Stimulated activated CD4-positive, alpha-beta T cell treated with anti-CD3 and anti-CD28 coated beads, Interleukin-2, amount 100 ng/mL, for 48 hours (primary cell): ENCODE measurements at places on chromosomes 4 and X.

- no peak for DNase-seq
Measured at GRCh38 chr4:61200187-61200915, at the start of gene ADGRL3. TSS of gene ADGRL3 (plus strand) at chr4:61200326.

DNA sequence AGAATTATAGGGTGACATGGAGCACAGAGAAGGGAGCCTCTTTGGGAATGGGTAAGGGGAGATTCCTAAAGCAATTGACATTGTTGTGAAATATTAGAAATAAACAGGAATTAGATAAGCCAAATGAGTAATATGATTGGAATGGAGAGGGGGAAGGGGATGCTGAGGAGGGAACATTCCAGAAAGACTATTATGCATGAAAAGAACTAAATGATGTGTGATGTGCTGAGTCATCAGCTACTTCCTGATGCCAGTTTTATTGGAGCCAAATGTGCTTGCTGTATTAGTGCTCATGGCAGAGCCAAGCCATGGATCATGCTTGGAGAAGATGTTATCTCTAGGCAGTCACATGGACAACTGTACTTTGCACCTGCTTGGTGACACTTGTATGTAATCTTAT is 189.0 kb upstream of the HCCS start:
- DNase-seq, result no peak

DNA sequence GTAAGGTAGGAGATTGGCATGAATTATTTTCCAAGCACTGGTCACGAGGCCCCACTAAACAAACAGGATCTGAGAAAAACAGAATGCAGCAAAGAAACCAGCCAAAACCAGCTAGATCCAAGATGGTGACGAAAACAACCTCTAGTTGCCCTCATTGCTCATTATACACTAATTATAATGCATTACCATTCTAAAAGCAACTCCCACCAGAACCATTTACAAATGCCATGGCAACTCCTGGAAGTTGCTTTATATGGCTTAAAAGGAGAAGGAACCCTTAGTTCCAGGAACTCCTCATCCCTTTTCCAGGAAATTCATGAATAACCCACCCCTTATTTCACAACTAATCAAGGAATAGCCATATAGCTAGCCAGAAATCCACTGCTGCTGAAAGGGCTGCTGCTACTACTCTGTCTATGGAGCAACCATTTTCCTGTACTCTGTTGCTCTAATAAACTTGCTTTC is 69.3 kb downstream of the ABCB7 start:
- no peak for DNase-seq

DNA sequence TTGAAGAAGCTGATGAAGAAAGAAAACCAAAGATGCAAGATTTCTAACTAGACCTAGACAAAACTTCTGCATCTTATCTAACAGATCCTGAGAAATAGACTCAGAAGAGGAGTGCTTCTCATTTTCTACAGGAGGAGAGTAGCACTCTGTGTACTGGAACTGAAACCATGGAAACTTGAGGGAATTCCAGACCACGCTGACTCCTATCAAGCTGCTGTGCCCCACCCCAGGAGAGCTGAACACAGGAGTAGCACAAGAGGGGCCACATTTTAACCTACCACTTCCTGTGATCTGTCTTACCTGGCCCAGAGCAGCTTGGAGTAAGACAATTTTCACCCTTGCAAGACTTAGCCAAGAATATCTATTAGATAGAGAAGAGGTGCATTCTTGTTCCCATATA is 248.9 kb downstream of the SCFD2 start:
- no peak for DNase-seq

DNA sequence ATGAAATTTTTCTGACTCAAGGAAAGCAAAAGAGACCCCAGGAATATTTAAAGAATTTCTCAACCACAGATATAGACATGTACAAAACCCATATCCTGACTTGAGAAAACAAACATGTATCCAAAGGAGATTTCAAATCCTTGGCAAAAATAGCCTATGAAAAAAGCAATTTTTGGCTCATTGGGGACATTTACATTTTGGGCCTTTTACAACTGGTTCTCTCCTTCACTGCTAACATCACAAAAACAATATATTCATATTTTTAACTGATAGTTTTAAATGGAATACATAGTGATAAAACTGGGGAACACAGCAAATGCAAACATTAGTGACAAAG is 65.0 kb downstream of the SH3RF1 start:
- no peak for DNase-seq

DNA sequence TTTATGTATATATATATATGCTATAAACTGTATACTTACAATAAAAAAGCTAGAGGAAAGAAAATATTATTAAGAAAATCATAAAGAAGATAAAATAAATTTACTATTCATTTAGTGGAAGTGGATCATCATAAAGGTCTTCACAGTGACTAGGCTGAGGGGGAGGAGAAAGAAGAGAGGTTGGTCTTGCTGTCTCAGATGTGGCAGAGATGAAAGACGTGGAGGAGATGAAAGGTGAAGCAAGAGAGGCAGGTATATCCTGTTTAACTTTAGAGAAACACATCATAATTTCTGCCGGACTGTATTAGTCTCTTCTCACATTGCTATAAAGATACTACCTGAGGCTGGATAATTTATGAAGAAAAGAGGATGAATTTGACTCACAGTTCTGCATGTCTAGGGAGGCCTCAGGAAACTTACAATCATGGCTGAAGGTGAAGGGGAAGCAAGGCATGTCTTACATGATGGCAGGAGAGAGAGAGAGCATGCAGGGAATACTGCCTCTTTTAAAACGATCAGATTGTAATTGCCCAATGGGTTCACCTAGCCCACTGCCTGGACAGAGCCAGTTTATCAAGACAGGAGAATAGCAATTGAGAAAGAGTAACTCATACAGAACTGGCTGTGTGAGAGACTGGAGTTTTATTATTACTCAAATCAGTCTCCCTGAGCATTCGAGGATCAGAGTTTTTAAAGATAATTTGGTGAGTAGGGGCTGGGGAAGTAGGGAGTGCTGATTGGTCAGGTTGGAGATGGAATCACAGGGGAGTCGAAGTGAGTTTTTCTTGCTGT is 22.1 kb upstream of the RRAGB start:
- DNase-seq, result no peak

DNA sequence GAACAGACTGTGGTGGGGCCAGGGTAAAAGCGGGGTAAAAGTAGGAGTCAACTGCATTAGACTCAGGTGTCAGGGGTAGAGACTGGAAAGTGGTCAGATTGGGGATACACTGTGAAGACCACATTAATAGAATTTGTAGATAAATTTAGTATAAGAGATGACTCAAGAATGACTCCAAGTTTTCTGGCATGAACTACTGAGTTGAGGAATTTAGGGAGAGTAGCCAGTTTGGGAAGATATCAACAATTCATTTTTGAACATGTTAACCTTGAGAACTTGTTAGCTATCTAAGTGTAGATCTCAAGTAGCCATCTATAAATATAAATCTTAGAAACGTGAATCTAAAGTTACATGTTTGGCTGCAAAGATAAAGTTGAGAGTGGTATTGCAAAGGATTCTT is 206.9 kb upstream of the HCCS start:
- no peak for DNase-seq

DNA sequence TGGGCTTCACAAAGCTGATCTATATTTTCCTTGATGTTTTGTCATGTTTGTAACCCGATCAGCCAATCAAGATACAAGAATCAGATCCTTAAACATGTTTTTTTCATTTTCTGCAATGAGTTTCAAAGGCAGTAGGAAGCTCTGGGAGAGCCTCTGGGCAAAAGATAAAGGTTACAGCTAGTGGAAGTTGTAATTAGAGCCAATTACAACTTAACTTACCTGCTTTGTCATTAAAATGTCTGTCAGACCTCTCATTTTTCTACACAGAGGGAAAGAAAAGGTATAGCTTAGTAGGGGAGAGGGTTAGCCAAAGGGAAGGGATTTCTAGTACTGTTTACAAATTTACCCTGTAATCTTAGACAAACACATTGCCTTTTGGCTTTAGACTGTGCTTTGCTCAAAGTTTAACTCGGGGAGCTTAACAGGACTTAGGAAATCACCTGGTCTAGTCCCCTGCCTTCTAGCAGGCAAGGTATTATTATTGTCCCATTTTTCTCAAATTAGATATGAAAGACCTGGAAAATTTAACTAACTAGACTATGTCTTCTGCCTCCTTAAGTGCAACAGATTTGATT is 55.8 kb downstream of the FGF16 start:
- DNase-seq, result no peak

DNA sequence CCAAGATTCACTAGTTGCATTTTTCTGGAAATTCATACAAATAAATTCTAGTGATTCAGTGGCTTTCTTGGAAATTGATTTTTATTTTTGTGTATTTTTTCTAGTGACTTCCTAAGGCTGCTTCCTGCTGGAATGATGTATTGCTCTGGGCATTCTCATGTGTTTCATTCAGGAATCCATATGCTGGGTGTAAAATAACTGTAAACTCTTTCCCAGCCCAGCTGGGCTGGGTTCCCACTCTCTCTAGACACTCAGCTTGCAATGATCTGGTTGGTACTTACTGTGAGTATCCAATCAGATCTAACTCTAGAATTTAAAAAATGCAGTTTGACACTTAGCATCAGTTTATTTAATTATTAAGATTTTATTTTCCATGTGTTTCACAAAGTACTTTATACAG is 882.2 kb downstream of the STIM2 start:
- DNase-seq, result no peak

DNA sequence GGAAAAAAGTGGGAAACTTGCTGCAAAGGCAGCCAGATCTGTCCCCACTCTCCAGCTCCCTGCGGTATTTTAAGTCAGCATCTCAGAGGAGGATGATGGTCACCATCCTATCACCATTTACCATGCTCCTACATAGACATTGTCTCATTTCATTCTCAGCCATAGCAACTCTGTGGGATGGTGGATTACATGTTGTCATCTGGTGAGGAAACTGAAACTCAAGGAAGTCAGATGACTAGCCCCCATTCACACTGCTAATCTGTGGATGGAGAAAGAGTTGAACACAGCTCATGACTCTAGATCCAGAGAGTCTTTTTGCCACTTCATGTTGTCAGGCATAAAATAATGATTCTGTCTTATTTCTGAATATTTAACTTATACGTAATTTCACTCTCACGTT is 323.5 kb downstream of the PTTG2 start:
- no peak for DNase-seq

GRCh38 chrX:37679888-37680287 is 5.7 kb upstream of the XK start:
- DNase-seq, result no peak

DNA sequence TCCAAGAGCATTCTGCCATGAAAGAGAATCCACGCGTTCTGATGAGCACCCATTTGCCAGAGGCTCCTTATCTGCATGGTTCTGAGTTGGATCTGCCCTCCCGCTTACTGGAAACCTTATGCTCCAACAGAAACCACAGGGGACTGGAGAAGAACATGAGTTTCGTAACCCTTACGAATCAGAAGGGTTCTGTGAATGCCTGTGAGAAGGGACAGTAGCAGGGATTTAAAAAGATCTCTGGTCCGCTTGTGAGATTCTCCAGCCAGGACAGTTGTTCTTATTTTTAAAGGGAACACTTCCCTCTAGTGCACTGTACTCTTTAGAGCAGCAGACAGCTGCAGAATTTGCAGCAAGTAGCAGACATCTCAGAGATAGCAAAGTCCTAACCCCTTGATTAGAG is 22.5 kb upstream of the CENPU start:
- DNase-seq, result no peak
